ENCODE measurements at places on chromosomes 13 and 19.
A peak's percentile ranks its signal among the peaks of the same experiment; 100 is the strongest.

DNA sequence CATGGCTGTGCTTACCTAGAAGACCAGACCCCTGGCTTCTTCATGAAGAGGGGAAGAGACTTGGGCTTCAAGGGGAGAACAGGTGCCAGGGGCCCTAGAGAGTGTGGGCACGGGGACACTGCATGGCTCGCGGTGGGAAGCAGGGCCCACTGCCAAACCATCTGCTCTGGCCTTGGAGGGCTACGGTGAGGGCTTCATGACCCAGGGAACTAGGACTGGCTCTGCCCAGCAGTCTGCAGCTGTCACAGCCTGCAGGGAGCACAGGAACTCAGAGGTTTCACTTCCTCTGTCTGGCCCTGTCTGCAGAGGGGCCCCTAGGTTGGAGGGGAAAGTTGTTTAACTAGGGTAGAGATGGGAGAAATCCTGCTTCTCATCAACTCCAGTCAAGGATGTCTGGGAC, 4.3 kb downstream of the ERCC1 start:
- no peak for DNase-seq

DNA sequence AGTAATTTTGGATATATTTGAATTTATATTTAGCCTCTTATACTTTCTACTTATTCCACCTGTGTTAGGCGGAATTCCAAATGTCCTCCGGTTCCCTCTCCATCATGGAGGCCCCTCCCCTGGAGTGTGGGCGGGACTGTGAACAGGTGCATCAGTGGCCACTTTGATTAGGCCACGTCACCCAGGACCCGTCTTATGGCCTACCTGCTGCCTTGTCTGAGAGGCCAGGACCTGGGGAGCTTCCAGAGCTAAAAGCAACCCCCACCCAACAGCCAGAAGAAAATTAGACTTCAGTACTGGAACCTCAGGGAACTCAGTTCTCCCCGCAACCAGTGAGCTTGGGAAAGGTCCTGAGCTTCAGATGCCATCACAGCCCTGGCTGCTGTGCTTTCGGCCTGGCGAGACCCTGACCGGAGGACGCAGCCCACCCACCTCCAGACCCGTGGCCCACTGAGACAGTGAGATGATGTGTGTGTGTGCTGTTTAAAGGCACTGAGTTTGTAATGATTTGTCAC, 200.2 kb upstream of the SOX1 start:
- no peak for DNase-seq

DNA sequence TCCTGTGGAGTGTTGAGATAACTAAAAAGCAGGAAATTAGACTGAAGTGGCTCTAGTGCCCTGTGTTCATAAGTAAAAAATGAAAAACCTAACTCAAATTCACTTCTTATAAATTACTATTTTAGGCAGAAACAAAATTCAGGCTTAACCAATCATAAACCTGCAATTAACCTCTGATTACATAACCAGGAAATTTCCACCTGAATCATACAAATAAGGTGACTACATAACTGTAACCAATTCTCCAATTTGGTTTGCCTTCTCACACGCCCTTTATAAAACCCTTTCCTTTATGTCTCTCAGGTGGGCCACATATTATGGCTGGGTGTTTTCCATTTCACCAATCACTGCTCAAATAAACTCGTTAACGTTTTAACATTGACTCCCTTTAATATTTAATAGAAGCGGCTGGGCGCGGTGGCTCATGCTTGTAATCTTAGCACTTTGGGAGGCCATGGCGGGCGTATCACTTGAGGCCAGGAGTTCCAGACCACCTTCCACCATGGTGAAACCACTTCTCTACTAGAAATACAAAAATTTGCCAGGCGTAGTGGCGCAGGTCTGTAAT, 22.9 kb upstream of the ZNF724 start:
- no peak for DNase-seq

DNA sequence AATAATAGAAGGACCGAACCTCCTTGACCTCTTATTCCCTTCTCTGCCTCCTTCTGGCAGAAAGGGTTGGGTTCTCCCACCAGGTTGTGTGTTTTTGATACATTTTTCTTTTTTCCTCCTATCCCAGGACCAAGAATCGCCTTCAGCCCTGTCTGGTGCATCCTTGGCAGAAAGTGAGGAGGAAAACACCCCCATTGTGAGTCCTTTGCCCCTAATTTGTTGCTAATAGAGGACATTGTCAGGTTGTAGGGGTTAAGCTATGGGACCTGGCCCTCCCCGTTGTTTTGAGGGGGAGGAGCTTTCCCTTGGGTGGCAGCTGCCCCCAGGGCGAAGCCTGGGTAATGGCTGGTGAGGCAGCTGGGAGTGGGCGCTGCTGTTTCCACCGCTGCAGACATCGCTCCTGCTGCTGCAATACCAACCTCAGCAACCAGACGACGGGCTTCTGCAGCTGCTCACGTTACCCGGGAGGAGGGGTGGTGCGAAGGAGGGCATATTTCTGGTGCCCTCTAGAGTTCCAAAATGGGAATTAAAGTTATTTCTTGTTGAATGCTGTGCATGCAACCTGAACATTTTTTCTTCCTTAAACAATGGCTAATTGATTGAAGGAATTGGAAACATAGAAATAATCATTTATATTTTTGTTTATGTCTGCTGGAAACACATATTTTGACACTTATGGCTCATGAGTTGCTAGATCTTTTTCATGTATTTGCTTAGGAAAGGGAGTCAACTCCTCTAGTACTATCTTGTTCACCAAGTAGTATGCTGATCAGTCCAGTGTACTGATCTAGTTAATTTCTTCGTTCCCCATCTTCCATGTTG, 1.5 kb downstream of the ZMYM2 start:
- DNase-seq, result peak; percentile 58
